ENCODE measurements at places on chromosomes 5 and 9.

DNA sequence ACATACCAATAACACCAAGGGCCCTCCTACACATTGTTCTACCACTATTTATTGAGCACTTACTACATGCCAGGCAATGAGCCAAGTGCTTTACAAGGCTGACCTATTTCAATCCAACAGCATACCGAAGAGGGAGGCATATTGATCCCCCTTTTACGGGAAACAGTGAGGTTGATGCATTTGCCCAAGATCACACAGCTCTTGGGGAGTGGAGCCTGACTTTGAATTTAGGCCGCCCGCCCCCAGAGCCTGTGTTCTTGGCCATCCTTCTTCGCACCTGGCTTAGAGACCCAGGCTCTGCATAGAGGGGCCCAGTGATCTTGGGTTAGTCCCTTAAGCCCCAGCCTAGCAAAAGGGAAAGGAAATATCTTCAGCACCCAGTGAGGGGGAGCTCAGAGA, 158.1 kb upstream of the IER5L start:
- no peak for DNase-seq

- DNase-seq = peak; percentile 70
Measured at GRCh38 chr5:1552521-1553255, 28.9 kb upstream of the LPCAT1 start.

DNA sequence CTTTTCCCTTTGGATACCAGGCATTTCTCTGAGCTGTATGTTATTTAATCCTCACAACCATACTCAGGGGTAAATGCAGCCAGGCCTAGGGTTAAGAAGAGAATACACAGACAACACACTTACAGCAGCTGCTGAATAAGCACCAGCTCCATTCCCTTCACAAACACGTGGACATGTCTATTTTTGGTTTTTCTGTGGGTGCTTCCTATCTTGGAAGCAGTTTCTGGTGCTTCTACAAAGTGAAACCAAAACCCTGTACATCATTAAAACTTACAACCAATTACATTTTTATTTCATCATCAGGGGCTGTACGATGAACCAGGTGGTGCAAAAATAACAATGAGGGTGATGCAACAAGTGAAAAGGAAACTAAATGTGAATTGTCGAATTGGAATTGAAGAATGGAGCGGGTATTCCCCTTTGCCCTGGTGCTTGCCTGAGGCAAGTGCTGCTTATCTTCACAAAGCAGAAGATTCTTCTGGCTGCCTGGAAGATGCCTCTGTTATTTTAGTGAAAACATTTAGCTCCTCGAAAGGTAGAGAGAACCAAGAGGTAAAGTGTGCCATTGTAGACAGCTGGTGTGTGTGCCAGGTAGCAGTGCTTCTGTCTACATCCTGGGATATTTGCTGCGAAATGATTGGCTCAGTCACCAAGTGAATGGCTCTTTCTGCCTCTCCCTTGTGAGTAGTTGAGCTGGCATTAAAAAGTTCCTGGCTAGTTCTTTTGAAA, 18.6 kb upstream of the IFNB1 start:
- DNase-seq = no peak

- no peak for DNase-seq
Measured at GRCh38 chr9:118419676-118420075, 715.5 kb downstream of the TLR4 start.

- DNase-seq = no peak
Measured at GRCh38 chr9:19481971-19482404, 73.2 kb downstream of the ACER2 start.

DNA sequence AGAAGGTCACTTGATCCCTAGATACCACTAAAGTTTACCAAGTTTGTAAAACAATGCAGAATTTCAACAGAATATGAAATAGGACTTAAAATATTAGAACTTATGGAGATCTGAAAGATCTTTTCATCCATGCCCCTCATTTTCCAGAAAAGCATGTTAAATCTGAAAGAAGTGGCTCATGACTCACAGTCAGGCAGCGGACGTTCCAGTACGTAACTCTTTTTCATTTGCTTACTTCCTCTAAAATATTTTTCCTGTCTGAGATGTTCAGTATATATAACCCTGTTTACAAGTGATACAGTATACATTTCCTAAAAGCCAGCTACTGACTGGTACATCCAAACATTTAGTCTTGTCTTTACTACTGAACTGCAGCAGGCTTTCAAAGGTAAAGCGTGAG, 22.3 kb downstream of the FBXW2 start:
- no peak for DNase-seq

DNA sequence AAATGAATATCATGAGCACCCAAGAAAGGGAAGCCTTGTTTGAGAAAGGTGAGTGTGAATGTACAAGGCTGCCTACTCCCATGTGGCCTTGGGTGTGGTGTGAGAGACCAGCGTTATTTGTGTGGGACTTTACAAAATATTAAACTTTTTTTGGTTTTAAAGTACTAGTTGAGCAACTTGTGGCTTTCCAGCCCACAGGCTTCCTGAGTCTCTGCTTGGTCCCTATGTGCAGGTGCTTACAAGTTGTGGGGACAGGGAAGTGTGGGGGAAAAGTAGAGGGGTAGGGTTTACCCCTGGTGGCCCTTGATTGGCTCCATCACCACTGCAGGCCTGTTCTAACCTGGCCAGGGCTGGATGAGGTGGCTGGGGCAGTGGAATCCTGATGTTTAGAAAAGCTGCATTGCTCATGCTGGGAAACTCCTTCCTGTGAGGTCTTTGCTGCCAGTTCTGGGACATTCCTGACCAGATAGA, 19.7 kb downstream of the PTTG1 start:
- no peak for DNase-seq

DNA sequence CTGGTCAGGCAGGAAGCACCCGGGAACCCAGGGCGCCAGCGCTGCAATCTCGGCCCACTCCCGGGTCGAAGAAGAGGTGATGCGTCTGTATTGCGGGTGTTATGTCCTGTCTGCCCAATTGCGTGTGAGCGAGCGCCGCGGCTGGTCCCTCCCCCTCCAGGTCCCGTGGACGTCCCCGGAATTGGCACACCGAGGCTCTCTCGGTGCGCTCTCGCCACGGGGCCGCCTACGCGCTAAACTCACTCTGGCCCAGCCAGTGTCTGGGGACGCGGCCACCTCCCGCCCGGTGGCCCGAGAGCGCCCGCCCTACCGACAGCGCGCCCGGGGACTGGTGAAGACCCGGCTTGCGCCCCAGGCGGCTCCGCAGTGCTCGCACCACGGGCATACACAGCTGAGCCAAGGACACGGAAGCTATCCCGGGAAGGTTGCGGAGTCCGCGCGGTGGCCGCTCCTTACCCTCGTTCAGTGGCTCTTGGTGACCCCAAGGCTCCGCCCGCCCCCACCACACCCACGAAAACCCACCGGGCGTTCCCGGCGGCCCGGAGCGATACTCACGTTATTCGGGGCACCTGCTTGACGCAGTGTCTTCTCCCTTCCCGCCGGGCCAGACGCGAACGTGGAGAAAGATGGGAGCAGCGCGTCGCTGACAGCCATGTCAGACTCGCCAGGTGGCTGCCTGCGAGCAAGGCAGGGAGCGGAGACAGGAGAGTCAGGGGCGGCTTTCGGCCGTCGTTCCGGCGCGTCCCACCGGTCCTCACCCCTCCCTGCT, 1.0 kb downstream of the KLF4 start:
- no peak for DNase-seq
